ENCODE measurements at places on chromosomes 12 and 14.

- DNase-seq: no peak
Observed at GRCh38 chr12:105671720-105672119, 341.2 kb downstream of the C12orf75 start.

DNA sequence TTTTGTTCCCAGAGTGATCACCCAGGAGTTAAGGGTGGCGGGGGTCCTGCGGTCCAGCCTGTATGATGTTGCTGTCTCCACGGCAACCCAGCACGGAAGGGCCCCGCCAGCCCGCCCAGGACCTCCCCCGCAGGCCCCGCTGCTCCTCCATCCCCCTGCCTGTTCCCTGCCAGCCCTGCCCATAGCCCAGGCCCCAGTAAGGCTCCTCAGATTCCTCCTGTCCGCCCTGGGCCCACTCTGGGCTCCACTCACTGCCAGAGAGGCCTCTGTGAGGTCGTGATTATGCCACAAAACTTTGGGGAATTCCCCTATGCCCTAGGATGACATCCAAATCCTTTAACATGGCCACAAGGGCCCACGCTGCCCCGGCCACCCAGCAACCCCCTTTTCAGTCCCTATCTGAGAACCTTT is 20.8 kb downstream of the HSP90AA1 start:
- DNase-seq: no peak

DNA sequence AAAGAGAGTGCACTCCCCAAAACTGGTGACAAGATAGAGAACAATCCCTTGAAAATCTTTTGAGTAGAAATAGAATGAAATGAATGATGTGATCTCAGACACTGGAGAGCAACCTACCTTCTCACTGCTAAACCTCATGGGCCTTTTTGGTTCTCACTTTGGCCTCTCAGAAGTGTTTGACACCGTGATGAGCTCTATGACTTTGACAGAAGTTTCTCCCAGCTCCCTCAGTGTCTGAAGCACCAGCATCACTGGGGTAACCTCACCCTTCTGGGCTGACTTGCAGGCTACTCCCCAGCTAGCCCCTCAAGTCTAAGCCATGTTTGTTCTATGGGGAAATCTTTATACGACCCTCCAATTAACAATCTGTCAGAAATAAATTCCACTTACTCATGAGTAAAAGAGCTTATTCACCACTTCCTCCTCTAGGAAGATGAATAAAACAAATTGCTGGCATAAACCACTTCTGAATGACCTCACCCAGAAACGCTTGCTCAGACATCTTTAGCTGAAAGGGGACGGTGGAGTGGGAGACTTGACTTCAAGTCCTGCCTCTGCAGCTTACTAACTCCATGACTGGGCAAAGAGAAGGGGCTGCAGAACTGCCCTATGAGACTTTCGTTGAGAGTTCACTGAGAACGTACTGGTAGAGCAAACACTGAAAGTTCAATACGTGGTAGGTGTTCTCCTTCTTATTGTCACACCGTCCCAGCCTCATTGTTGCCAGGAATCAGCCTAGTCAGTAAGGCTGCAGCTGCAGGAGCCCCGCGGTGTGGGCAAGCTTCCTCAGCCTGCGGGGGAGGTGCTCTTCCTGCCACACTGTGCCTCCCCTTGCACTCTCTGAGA is 46.5 kb downstream of the ST8SIA1 start:
- DNase-seq: peak; percentile 10

GRCh38 chr14:102924632-102925588 is 2.4 kb downstream of the AMN start:
- no peak for DNase-seq

DNA sequence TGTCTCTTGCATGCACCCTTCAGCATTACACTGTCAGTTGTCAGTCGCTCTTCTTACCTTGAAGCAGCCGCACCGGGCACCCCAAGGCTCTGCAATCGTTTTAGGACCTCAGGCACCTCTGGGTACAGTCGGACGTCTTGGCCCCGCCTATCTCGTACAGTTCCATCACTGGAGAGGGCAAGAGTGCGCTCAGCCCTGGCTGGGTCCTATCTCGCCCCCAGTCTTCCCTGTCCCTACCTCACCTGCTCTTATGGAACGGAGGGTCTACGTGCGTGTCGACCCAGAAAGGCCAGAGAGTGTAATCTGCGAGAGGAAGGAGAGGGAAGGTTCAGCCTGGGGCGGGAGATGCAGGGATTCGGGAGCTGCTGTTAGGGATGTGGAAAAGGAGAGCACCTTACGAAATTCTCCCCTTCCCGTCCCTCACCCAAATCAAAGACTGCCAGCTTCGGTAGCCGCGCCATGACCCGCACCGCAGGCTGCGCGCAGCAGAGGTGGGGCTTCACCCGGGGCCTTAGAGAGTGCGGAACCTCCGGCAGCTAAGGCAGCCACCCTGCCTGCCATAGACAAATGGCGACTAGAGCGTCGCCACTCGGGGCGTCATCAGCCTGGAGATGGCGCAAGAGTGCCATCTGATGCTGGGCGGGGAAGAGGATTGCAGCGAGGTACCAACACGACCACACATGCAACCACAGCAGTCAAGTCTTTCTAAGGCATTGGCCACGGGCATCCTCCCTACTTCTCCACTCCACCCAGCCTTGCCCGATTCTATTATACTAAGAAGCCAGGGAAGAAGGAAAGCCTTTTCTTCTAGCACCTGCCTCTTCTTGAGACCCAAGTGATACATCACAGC is at the start of gene MDP1:
TSS of gene MDP1 (minus strand) at position 572 of the 850 bp plus-strand sequence. CDS start at position 461, 111 bp downstream.
- peak; percentile 93 for DNase-seq

DNA sequence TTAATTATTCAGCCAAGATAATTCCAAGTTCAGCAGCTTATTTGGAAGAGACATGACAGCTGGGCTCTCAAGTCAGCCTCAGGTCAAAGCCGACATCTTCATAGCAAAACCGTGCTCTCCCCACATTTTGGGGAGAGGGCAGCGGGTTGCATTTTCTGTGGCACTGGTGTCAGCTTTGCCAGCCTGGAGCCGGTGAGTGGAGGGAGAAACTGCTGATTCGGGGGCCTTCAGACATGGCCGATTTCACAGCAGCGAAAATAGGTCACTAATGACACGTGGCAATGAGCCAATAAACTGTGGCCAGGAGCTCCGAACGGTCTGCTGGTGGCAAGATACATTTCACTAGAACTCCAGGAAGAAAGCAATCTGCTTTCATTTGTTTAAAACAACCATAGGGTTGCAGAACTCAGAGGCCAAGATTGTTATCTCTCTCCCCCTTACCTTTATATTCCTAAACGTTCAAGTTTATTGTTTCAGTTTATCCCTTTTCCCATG is 173.2 kb downstream of the CAND1 start:
- no peak for DNase-seq

DNA sequence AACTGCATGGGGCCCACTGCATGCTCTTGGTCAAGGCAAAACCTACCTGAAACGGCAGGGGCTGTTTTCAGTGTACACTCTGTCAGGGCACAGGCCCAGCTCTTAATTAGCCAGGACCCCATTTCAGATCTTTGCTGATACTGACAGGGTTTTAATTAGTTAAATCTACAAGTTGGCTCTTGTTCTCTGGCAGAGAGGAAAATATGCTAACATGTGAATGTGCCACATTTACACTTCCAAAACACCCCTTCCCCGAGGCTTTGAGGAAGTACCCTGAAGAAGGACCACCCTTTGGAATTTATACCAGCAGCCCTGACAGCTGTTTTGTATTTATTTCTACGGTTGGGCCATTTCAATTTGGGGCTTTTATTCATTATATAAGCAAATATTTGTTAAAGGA is 66.3 kb downstream of the OTX2 start:
- DNase-seq: no peak

- no peak for DNase-seq
Observed at GRCh38 chr12:81146228-81147225, 68.6 kb downstream of the ACSS3 start.

DNA sequence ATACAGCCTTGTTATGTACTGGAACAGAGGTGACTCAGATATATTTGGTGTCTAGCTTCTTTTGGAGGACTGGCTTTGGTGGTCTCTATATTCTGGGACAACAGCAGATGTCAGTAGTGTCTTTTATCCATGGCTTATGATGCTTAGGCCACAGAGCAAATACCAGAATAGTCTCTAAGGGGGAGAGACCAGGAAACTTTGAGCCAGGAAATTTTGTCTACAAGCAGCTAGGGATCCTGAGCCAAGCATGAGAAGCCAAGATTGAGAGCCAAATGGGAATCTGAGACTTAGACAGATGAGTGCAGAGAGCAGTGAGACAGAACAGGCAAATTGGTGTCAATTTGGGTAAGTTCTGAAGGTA is 28.4 kb upstream of the PTPRR start:
- DNase-seq: no peak

DNA sequence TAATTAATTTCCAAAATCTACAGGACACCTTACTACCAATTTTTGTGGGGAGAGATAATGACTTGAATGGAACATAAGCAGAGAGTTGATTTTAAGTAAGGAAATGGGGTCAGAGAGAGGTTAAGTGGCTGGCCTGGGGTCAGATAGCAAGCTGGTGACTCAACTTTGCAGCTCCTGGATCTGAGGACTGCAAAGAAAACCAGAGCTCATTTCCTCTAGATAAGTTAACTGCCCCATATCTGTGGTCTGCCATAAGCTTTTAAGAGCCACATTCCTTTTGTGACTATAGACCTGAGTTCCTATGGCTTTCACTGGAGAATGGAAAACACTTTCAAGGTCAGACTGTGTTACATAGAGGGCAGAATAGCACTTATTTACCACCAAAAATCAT is 201.2 kb upstream of the PRICKLE1 start:
- no peak for DNase-seq

DNA sequence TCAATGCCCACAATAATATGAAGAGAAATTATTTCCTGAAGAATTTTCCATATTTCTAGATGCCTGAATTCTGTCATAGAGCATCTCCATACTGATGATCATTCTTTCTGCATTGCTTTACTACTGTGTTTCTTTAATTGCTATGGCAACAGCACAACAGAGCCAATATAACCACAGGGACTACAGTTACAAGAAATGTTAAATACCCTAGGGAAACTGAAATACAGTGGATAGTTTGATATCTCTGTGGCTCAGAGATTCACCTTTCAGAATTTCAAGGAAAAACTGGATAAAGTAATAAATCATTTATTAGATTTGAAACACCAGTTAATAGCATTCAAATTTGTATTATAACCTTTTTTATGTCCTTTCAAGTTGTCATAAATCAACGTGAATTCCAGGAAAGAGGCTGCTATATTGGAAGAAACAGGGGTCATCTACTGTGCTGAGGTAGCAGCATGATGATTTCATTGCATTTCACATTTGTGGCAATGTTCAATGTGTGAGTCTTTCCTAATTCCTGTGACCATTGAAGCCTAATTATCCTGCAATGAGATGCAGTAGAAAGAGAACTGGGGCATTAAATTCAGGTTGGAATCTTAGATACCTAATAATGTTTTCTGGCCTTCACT is 267.1 kb downstream of the LRFN5 start:
- no peak for DNase-seq

- no peak for DNase-seq
Observed at GRCh38 chr12:116313194-116313927, 35.9 kb upstream of the MED13L start.

GRCh38 chr12:130226771-130227170 is 64.5 kb downstream of the FZD10 start:
- DNase-seq: no peak

DNA sequence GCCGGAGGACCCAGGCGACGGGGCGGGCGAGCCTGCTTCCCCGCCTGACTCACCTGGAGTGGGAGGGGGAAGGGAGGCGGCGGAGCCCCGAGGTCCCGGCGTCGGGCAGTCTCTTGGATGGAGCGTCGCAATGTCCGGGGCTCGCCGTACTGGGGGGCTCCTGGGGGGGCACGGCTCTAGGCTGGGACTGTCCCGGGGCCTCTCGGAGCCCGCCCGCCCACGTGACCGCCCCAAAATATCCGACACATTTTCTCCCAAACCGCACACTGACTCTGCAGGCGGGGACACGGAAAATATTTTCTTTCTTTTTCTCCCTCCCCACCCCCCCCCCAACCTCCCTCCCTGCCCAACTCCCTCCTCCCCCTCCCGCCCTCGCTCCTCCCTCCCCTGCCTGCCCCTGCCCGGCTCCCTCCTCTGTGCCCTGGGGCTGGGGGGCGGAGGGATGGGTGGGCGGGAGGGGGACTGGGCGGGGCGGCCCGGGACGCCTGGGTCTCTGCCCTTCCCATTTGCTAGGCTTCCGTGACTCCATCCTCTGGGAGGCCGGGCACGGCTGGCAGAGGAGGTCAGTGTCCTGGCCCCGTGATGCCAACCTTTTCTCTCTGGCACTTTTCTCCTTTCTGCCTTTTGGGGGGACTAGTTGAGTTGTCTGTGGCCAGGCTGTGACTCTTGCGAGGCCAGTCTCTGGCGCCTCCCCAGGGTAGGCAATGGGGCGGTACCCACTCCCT is at the start of gene RARG:
TSS of gene RARG (minus strand) at position 289 of the 725 bp plus-strand sequence. CDS start 4,664 bp downstream, outside the sequence.
- DNase-seq: peak; percentile 79

GRCh38 chr12:128026696-128027574 is 240.0 kb upstream of the TMEM132C start:
- DNase-seq: no peak

- DNase-seq: no peak
Observed at GRCh38 chr14:68636597-68636996, 156.3 kb downstream of the ZFP36L1 start.

DNA sequence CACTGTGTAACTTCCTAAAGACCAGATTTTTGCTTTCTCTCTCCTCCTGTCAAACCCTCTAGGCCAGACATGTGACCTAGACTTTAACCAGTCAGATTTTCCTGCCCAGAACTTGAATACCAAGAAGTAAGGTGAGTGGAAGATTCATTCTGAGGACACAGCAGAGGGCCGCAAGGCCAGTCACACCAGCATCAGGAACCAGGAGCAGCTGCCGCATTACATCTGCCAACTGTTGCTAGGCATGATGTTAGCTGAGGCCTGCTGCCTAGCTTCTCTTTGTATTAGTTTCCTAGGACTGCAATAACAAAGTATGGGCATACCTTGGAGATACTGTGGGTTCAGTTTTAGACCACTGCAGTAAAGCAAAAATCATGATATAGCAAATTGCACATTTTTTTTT is 101.9 kb upstream of the BMP4 start:
- DNase-seq: no peak

DNA sequence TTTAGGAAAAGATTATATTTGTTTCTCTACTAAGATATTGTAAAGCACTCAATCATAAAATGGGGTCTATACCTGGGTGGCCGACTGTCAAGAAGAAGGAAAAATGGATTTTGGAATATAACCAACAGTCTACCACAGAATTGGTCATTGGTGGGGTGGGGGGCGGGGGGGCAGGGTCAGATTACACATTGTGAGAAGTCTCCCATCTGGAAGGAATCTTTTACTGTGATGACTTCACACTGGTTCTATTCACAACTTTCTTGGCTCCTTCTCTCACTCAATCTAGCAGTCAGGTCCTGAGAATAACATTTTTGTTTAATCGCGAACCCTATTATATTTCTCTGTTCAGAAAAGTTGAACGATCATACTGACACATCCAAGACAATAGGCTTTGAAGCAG is 8.7 kb upstream of the CLEC4E start:
- no peak for DNase-seq

- no peak for DNase-seq
Observed at GRCh38 chr12:92221656-92222315, 76.1 kb upstream of the BTG1 start.

GRCh38 chr14:93725002-93725582 is 63.2 kb downstream of the PRIMA1 start:
- no peak for DNase-seq

- no peak for DNase-seq
Observed at GRCh38 chr12:47899466-47899865, 5.3 kb downstream of the VDR start.

- DNase-seq: no peak
Observed at GRCh38 chr14:104317492-104317805, 179.1 kb downstream of the KIF26A start.

GRCh38 chr12:25811656-25812126 is 146.8 kb upstream of the RASSF8 start:
- DNase-seq: no peak

Data from CD4-positive, alpha-beta T cell treated with Interleukin-17A for 1 hour (primary cell).